ENCODE measurements at places on chromosomes 2 and 18. TPM values are rescaled to one million over a fixed set of nuclear protein-coding genes. Genes with fewer than 3 reads are reported as not detected.

Gene ATG4B
- total RNA-seq = 39.4 TPM

Gene SERPINE2
- 786 TPM for total RNA-seq

Gene FOXI3
- not detected for total RNA-seq

Gene IL1RL2
- 1.5 TPM for total RNA-seq

Gene DLX2
- total RNA-seq = not detected

Gene KLHL14
- not detected for total RNA-seq

Gene SNX17
- 143 TPM for total RNA-seq

Gene TRIM43
- total RNA-seq = not detected

Gene GCG
- total RNA-seq = 0.14 TPM

Gene SCN3A
- 1.00 TPM for total RNA-seq

Gene ARHGEF33
- 0.74 TPM for total RNA-seq

Gene SIGLEC15
- 0.14 TPM for total RNA-seq

Gene ANKRD12
- 24.9 TPM for total RNA-seq

Gene ALPP
- not detected for total RNA-seq

Gene GKN1
- total RNA-seq = not detected

Data from smooth muscle cell of bladder (primary cell).